ENCODE measurements at places on chromosomes 4 and X.

- peak; percentile 63 for DNase-seq
Observed at GRCh38 chr4:39922399-39922798, 55.3 kb downstream of the PDS5A start.

DNA sequence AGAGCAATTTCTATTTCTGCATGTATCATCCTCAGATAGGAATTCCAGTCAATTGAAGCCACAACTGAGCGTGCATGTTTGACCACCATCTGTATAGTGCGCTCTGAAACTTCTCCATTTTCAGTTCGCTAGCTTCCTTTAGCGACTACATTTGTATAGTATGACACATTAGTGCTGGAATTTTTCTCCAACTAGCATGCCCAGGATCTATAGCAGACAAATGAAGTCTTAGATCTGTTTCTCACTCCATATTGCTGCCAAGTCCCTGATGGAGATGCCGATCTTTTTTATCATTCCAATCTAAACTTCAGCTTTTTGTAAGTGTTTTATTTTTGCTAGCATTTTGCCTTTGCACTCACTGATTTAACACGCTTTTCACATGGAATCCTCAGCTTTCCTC, 774.8 kb upstream of the TENM3 start:
- DNase-seq = no peak

DNA sequence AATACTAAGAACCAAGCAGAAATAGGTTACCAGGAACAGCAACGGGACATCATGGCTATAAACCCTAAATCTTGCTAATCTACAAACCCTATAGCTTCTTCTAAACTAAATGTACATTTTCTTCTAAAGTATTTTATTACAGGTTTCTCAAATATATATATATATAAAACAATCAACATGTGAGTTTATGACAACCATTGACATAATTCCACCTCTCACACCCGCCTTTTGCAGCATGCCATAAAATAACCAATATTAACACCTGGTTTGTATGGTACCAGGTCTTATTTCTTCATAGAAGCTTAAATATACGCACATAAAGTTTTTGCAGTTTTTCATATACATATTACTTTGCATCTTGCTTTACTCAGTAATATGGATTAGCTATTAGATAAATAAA, 955.3 kb upstream of the LCORL start:
- DNase-seq = no peak

GRCh38 chr4:158854236-158854635, 85.4 kb downstream of the FNIP2 start:
- DNase-seq = no peak

DNA sequence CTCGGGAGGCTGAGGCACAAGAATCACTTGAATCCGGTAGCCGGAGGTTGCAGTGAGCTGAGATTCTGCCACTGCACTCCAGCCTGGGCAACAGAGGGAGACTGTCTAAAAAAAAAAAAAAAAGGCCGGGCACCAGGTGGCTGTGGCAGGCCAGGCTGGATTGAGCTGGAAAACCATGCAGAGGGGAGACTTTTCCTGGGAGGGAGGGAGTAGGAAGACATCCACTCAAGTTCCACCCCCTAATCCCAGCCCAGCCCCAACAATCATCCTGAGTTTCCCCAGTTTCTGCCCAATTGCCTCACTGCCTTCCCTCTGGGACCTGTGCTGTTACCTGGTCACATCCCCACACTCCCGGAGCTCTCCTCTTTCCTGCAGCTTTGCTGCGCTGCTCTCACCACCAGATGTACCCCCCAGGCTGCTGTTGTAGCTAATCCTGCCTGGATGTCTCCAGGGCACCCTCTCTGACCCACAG, 9.0 kb upstream of the TSPYL2 start:
- no peak for DNase-seq

DNA sequence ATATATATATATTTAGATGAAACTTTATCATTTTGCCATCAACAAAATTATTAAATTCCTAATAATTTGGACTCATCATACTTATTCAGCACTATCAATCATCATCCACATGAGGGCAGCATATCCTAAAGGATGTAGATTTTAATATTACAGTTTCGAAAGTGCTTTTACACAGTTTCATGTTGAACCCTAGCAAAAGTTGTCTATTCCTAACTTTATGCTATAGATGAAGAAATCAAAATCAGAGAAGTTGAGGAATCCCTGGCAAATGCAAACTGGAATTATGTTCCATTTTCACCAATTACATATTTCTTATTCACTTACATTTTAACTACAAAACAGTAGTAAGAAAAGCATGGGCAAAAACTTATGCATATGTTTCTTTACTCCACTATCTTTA, 36.6 kb upstream of the UGT2A1 start:
- DNase-seq = peak; percentile 68

- no peak for DNase-seq
Observed at GRCh38 chr4:88285235-88285653, 883 bp upstream of the PPM1K start.

DNA sequence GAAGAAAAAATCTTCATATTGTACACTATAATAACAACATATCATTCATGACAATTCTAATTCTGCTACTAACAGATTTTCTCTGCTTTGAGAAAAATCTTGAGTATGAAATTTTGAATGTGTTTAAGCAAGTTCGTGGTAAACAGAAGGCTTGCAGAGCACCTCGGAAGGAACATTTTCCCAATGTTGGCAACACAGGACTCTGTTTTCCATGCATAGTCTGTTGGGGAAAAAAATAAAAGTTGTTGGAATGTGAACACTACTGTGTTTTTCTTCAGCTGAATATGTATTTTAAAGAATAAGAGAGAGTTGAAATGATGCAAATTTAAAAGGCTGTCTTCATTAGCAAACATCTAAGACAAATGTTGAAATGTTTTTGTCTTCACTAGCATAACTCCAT, 54.7 kb upstream of the ANXA10 start:
- no peak for DNase-seq

DNA sequence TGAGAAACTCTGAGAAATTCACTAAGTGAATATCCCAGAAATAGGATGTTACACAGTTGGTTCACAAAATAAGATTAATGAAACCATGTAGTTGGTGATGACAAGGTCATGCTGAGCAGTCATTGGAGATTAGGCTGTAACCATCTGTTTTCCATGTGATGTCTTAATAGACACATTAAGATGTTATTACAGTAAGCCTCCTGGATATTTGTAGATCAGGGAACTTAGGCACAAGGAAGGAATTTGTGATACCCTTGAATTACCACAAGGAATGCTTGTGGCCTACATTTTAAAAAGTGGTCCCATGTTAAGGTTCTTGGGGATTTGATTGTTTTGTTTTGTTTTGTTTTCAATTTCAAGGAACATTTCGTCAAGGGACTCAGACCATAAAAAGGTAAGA, 185.6 kb upstream of the BANK1 start:
- no peak for DNase-seq

DNA sequence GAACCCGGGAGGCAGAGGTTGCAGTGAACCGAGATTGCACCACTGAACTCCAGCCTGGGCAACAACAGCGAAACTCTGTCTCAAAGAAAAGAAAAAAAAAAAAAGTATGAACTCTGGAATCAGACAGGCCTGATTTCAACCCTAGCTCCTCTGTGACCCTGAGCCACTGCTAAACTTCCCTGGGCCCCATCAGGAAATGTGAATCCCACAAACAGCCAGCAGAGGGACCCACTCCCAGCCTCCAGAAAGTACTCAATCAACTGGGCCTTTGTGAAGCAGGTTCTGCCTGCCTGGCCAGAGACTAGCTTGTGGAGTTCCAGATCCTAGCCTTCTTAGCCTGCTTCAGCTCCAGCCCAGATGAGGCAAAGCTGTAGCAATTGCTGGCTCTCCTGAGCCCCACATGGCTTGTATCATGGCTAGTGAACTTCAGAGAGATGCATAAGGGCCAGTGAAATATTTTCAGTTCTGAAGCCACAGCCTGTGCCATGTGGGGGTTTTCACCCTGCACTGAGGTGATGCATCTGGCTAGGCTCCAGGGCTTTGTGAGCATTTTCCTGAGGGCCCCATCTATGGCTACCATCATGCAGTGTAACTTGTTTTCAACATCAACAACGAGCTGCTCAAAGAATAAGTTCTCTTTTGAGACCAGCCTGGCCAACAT, 7.2 kb upstream of the IDS start:
- DNase-seq = peak; percentile 59

GRCh38 chr4:40837094-40837870, 87.5 kb downstream of the NSUN7 start:
- no peak for DNase-seq

GRCh38 chr4:155367608-155368007, 9.2 kb downstream of the MAP9 start:
- DNase-seq = no peak

- no peak for DNase-seq
Observed at GRCh38 chr4:188305690-188306089, 166.4 kb downstream of the TRIML1 start.

DNA sequence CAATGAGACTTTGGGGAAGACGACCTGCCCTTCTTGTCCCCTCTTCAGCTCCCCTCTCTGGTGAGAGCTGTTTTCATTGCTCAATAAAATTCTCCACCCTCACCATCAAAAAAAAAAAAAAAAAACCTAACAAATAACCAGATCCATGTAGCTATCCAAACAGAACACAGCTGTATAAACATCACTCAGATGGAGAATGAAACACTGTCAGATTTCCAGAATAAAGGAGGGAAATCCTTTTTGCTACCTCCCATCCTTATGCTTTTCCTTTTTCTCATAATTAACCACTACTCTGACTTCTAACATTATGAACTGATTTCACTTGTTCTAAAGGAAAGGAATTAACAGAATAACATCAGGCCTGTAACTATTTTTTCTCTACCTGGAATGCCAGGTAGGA, 155.6 kb downstream of the PPP4R3C start:
- DNase-seq = no peak

DNA sequence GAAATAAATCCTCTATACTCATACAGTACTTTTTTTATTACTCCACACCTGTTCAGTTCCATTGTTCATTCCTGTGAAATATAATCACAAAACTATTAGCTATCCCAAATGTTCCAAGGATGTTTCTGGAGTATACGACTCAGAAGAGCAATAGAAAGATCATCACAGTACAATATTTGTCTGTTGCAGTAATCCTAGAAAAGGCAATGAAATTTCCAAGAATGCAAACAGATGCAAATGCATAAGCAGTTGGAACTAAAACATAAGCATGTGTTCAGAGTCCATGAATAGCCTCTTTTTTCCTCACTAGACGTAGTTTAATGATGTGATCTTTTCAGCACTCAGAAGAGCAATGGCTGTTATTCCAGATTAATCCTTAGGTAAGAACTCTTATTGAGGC, 55.2 kb downstream of the RTL3 start:
- no peak for DNase-seq

DNA sequence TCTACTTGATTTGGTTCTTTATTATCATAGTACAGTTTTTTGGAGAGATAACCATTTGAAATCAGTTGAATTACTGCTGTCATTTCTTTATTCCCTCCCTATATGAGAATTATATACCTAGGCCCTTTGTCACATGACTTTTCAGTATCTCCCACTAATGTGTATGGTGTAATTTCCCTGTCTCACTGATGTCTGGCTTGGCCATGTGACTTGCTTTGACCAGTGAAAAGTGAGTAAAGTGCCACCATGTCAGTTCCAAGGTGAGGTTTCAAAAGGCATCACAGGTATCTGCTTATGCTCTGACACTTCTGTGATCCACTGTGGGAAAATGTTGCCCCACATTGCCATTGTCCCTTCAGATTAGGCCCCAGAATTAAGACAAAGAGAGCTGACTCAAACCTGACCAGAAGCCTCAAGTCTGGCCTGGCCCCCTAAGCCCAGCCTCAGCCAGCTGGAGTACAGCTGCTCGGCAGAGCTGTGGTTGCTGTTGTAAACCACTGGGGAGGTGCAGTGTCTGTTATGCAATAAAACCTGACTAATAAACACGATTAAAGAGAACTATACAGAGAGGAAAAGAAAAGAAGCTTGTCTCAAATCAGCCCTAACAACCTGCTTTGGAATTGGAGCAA, 27.5 kb downstream of the SETD7 start:
- DNase-seq = peak; percentile 55

DNA sequence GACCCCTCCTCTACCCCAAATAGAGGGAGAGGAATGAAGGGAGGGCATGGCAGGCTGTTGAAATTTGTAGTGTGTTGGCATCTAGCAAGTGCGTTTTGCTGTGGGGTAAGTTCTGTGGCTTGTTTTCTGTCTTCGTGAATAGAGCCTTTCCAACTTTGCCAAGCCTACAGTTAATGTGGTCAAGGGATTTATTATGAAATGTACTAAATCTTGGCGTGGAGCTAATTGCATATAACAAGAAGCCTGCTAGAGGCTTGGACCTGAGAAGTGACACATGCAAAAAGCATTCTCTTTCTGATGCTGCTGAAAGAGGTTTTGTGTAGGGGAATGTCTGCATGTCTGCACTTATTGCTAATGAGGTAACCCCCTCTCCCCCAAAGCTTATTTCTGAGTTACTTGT, 132.2 kb downstream of the BMPR1B start:
- DNase-seq = no peak

- no peak for DNase-seq
Observed at GRCh38 chr4:156154978-156155377, 201.3 kb upstream of the CTSO start.

Measured in small intestine (tissue), 16 donors.